HS-5 (cell line): ENCODE measurements at places on chromosomes 1 and 21.

DNA sequence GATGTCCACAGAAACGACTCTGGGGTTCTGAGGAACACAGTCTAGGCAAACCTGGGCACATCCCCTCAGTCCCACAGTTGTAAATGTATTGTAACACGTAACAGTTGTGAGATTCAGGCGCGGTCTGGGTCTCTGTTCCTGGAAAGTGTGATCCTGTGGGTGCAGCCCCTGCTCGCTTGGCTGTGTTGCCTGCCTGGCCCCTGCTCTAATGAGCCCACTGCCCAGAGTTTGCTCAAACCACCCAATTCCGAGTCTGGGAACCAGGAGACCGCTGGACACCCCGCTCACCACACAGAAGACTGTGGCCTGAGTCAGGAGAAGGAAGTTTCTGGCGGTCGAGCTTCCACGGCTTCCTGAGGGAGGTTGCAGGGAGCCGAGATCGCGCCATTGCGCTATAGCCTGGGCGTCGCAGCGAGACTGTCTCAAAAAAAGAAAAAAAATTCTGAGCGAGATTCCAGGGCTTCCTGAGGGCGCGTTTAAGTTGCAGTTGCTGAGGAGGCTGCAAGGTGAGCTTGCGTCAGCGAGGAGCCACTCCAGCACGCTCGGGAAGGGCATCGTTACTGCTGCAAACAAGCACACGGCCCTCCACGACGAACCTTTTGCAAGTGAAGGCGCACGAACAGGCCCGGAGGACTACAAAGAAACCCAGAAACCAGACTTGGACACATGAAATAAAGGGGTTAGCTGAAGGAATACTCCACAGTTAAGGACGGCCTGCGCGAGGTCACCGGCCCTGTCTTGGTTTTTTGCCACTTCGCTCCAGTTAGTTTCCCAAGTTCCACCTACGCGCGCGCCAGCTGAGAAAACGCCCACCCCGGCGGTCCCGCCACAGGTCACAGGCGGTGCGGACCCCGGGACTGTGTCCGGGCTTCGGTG lies 1.1 kb downstream of the C21orf58 start:
- DNase-seq, result no peak

DNA sequence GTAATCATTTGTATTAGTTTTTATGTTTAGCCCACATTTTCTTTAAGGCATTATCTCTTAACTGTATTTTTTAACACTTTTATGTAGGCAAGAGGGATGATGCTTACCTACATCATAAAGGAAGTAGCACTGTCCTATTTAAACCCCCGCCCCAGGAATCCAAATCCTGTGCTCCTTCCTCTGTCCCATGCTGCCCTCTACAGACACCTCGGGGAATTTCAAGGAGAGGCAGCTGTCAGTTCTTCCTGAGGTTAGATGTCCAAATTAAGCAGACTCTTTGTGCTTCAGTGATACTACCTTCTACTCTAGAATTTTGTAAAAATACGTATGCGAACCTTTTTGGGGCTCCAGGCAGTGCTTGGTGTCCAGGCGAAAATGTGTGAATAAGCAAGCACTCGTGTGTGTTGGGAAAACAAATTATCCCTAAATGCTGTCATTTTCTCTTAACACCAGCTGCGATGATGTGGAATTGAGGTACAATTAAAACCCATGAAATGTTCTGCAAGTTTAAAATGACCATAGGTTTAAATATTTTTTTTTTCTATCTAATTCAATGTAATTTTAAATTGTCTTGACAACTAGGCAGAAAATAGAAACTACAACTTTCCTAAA lies 19.2 kb downstream of the CRCT1 start:
- DNase-seq, result peak; percentile 24

DNA sequence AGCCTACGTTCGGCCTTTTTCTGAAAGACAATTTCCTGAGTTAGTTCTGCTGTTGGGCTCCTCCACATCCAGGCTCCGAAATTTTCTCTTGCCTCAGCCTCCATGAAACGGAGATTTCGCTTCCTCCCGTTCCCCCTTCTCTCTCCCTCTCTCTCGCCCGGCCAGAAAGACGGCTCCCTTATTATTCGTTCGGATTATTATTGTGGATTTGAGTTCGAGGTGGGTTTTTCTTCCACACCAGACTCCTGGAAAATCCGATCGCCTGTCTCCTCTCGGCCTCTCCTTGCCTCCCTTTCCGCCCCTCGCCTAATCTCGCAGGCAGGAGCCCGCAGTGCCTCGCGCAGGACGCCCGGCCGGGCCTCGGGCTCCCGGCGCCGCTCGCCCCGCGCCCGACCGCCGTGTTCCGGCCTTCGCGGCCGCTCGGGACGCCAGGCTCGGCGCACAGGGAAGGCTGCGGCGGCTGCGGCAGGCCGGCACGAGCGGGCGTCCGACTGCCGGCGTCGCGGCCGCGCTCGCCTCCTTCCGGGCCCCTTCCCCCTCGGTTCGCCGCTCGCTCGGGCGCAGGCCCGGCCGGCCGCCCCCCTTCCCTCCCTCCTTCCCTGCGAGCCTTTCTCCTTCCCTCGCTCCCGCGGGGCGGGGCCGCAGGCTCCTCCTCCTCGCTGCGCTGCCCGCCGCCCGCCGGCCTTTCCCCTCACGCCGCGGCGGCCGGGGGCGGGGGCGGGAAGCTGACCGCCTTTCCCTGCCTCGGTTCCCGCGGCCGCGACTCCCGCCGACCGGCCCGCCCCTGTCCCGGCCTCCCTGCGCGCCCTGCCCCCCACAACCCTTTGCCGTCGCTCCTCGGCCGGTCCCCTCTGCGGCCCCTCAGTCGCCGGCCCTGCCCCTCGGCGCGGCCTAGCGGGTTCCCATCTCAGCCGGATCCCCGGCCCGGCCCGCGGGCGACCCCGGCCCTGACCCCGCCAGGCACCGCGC lies at the start of gene ARHGEF11:
TSS of gene ARHGEF11 (minus strand) at position 493 of the 969 bp plus-strand sequence. CDS start 1,412 bp downstream, outside the sequence.
- peak; percentile 53 for DNase-seq

GRCh38 chr1:11523261-11523660 lies 44.3 kb downstream of the DISP3 start:
- DNase-seq, result no peak

- DNase-seq, result no peak
These were observed 166.8 kb upstream of the CAMK1G start for GRCh38 chr1:209416716-209417115.

DNA sequence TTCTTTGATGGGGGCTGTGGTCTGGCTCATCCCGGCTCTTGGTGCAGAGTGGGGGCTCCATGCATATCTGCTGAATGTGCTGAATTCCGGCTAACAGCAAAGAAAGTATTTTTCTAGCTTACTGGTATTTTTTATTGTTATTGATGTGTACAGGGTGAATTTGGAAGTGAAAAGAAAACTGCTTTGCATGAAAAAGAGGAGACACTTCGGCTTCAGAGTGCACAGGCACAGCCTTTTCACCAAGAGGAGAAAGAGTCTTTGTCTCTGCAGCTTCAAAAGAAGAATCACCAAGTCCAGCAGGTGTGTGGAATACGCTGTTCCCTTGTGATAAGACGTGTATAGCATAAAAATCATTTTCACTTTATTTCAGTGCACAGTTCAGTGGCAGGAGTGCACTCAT lies 57.6 kb downstream of the PCNT start:
- no peak for DNase-seq

DNA sequence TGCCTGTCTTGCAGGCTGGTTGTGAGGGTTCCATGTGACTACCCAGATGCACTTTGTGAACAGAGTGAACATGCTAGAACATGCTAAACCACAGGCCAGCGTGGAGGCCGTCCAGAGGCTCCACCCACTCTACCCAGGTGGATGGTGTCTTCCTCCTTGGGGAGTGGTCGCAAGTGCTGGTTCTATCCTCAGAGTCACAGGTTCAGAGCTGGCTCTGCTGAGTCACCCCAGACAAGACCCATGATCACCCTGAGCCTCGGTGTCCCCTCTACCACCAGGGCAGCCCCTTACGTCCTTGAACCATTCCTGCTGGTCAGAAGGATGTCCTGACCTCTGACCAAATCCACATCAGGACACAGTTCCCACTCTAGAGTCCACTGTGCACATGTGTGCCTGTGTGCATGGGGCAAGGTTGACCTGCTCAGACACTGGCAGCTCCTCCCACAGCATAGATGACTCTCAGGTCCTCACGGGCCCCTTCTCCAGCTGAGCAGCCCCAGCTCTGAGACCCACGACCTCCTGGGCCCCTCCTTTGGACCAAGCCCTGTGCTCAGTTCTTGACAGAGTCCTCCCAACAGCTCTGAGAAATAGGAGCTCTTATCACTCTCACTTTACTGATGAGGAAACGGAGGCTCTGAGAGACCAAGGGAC lies 391.8 kb downstream of the MATN1 start:
- DNase-seq, result no peak
